ENCODE measurements at places on chromosomes 3 and 15.

DNA sequence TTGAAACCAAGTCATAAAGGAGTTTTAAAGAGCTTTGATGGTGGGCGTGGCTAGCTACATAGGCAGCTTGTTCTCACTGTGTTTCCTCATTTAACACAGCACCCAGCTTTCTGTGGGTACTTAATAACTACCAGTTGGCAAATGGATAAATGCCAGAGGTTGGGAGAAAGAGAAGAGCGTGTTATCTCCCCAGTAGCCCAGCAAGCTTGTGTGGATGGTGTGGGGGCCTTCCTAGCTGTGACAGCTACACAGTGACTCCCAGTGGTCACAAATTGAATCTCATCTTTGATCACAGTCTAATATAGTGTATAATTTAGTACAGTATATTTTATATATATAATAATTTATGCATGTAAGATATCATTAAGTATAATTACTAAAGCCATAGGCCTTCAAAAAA, 984.1 kb downstream of the EPHA3 start:
- no peak for DNase-seq

DNA sequence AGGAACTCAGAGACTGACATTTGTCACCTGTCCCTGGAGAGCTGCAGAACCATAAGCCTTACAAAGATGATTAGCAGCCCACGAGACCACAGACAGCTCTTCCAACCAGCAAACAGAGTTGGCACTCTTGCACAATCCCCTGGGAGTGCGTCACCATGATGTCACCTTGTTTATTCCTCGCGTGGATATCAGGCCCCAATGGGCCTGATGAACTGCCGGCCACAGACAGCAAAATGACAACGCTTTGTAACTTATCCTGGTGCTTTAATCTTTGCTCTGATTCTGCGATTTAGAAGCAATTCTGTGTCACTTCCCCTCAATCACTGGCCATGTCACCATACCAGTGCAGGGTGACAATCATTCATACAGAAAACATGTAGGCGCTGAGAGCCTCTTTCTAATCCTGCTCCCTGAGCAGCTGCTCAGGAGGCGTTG, 89.2 kb downstream of the TAMM41 start:
- DNase-seq: peak; percentile 19

- DNase-seq: no peak
Observed at GRCh38 chr3:71580636-71581456, 2.7 kb downstream of the FOXP1 start.

DNA sequence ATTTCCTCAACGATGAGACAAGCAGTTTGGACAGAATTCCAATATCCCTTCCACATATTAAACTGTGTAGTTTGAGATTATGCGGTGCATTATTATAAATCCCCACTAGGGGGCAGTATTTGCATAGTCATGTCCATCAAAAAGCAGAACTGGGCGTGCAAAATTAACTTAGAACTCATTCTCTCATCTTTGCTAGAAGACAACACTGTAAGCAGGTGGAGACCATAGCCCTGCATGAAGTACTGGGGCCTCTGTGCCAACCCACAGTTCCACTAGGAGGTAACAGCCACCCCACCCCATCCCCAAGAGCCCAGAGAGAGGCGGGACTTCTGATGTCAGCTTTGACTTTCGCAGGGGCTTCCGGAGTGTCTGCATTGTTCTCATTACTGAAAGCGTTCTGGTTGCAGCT, 106.6 kb upstream of the TMC3 start:
- DNase-seq: peak; percentile 43

DNA sequence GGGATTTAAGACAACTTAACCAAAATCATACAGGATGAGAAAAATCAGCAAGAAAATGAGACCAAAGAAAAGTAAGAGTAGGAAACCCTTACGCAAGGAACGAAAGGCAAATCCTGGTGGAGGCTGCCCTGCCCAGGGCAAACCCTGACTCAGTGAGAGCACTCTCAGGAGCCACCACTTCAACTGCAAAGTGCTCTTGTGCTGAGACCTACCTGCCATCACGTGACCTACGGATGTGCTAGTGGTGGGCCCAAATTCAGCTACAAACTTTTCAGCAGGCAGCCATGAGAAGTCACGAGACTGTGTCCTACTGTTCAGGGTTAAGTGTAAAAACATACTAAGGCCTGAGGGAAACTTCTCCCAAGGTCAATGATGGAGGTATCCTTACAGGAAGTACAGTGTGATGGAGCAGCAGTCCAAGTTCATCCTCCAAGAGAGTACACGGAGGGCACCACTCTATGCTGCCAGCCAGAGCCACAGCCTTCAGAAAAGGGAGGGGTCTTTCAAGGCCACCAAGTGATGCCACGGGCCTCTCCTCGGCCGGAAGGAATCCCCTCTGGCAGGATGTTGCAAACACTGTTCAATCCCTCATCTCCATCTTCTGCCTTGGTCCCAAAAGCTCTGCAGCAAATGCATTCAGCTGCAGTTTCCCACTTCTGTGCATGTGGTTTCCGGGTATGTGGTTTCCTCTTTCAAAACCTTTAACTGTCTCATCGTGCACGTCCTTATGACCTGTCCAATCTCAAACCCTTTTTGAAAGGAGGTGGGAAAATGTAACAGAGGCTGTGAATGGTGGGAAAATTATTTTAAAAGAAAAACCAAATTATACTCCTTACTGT, 9.5 kb downstream of the CHSY1 start:
- peak; percentile 54 for DNase-seq

DNA sequence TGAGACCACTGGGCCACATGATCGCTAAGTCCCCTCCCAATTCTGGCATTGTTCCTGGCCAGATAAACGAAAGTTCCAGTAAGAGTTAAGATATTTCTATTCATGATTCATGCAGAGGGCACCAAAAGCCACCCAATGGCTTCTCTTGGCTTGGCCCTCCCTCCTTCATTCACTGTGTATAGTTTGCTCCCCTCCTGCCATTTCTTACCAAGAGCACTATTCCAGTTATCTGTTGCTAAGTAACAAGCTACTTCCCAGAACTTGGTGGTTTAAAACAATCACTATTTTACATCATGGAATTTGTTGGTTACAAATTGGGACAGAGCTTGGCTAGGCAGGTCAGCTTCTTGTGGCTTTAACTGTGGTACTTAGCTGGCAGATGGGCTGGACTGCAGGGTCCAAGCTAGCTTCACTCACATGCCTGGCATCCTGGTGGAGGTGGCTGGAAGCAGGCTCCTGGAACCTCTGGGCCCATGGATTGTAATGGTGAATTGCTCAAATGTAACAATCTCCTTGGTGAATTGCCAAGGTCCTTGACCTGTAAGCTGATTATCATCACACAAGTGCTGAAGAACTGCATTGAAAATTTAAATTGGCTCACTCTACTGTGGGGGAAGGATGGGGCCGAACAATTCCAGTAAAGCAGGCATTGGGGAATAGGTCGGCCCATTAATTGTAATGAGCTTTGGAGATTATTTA, 16.6 kb downstream of the EAF1 start:
- peak; percentile 22 for DNase-seq

DNA sequence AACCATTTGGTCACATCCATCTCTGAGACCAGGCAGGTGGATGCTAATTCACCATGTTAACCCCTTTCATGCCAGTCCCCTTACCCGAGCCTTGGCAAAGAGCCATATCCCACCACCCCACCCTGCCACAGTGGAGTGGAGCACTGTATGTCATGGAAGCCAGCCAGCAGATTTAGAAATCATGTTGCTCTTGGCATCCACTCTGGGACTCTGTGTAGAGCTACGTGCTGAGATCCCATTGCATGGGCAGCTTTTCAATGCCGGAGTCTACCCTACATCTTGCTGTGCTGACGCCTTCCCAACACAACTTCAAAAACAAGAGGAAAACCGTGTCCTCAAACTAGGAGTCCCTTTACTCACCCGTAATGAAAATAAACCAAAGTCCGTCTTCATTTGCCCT, 131.0 kb downstream of the NTRK3 start:
- no peak for DNase-seq

DNA sequence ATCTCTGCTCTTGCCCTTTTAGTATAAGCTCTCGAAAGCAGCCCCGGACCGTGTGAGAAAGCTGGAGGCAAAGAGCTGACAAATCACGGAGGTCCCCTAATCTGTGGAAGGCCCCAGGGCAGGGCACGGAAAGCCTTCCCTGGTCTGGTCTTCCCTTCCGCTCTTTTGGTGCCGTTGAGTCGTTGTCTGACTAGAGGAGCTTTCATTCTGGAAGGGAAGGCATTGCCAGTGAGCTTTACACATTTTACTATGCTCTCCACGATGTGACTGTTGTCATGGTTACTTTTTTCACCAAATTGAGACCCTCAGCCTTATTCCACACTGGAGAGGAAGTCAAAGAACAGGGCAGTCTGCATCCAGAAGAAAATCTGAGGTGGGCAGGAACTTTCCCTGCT, 71.7 kb downstream of the CYP19A1 start:
- DNase-seq: no peak

DNA sequence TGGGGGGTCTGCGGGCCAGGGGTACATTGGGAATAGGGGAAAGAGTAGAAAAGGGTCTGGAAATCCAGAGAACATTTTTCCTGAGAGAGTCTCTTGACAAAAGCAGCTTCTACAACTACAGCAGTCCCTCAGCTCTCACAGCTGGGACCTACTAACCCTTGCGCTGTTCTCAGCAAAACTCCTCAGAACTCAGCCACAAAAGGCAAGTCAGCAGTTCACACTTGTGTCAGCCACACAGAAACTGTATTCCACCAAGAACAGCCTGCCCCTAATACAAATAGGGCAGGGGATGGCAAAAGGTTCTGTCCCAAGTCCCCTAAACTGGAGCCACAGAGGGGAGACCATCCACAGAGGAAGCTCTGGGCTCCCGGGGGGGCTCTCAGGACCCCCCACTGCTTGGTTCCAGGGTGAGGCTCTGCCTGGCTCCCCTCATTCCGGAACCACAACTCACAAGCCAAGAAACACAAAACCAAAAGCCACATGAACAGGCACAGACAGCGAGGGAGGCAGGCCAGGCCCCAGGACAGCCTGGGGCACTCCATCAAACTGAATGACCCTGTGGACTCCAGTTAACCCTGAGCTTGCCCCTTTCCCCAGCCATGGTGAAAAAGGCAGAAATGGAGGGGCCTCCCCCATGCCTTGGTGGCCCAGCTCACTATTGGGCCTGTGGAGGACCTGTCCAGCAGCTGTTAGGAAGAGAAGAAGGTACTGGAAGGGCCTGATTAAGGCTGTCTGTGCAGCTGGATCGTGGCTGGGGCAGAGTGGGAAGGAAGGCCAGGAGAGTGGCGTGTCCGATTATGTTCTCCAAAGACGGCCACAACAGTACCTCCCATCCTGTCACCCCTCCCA, 162.0 kb downstream of the CHSY1 start:
- no peak for DNase-seq

- DNase-seq: no peak
Observed at GRCh38 chr3:135382621-135383020, 582.9 kb upstream of the PPP2R3A start.

GRCh38 chr15:22891426-22892210, 53.2 kb downstream of the NIPA2 start:
- DNase-seq: no peak

Measured in A172 (cell line).